ENCODE measurements at places on chromosomes 3 and 15. TPM values are rescaled to one million over a fixed set of nuclear protein-coding genes. Genes with fewer than 3 reads are reported as not detected.

The RCN2 gene
- total RNA-seq = 26.1 TPM

The ITIH1 gene
- not detected for total RNA-seq

The GPR62 gene
- total RNA-seq = not detected

GRCh38 chr15:44537735-44538240, 841 bp downstream of the EIF3J start:
- peak; percentile 43 for DNase-seq

DNA sequence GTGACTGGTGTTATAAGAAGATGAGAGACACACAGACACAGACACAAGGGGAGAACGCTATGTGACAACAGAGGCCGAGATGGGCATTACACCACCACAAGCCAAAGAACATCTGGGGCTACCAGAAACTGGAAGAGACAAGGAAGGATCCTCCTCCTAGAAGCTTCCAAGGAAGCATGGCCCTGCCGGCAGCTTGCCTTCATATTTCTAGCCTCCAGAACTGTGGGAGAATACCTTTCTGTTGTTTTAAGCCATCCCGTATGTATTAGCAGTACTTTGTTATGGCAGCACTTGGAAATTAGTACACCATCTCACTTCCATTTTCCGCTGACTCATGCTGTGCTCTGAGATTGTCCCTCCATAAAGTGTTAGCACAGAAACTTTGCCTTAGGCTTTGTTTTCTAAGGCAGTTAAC, 38.7 kb upstream of the CA12 start:
- DNase-seq = peak; percentile 43

- no peak for DNase-seq
Measured at GRCh38 chr3:178669022-178669601, 132.9 kb downstream of the KCNMB2 start.

All from IMR-90 (cell line).